ENCODE measurements at places on chromosomes 12 and 14.

DNA sequence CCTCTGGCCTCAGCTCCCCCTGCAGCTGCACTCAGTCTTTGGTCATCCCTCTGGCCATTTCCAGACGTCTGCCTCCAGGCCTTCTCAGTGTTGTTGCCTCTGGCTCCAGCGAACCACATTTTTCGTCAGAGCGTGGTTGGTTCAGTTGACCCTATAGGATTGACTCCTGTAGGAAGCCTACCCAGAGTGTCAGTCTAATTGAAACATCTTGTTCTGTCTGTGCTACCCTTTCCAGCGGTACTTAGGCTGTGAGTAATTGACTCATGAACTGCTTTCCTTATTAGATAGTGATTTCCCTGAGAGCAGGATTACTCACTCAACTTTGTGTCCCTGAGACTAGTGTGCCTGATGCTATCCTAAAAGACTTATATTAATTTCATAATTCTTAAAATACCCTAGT is 373.2 kb downstream of the ATP23 start:
- peak; percentile 69 for DNase-seq

DNA sequence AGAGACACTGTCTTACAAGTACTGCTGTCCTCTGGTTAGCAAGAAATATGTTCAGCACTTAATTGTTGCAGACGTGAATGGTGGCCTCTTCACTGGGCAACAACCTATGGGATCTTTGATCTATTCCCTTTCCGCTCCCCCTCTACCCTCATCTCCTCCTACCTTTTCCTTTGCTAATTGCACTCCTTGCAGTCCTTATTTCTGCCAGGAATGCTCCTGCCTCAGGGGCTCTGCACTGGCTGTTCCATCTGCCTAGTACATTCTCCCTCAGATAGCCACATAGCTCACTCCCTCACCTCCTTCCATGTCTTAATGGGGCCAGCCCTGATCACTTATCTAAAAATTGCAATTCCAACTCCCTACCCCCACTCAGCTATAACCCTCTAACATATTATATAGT is 4.5 kb upstream of the NFYB start:
- no peak for DNase-seq

GRCh38 chr12:108777156-108777555 is 45.8 kb upstream of the CORO1C start:
- no peak for DNase-seq

- DNase-seq = peak; percentile 98
These were observed 245.3 kb downstream of the ZFP36L1 start for GRCh38 chr14:68547305-68548193.

DNA sequence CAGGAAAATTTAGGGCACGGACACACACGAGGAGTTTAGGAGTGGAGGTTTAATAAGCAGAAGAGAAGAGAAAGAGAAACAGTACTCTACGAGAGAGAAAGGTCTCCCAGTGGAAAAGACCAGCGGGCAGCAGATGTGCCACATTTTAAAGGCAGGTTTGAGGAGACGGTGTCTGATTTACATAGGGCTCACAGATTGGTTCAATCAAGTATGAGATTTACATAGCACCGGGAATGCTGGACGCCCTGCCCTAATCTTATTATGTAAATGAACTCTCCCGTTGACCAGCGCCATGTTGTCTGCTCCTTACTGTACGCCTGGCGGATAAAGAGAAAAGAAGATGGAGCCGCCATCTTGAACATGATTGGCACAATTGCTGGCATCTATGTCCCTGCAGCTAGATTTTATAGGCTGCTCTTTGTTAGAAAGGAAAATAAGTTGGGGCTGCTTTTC is 17.9 kb downstream of the NFKBIA start:
- DNase-seq = peak; percentile 97

GRCh38 chr14:90576981-90577660 is 180.3 kb downstream of the CALM1 start:
- DNase-seq = no peak

- peak; percentile 59 for DNase-seq
These were observed 379.8 kb downstream of the DPF3 start for GRCh38 chr14:72513965-72514659.

- peak; percentile 93 for DNase-seq
These were observed 13.5 kb upstream of the IRF2BPL start for GRCh38 chr14:77041881-77042545.

- DNase-seq = peak; percentile 81
These were observed 32.7 kb upstream of the FBLN5 start for GRCh38 chr14:91980157-91980556.

- DNase-seq = peak; percentile 20
These were observed 24.1 kb downstream of the ANKRD13A start for GRCh38 chr12:110023059-110023980.

DNA sequence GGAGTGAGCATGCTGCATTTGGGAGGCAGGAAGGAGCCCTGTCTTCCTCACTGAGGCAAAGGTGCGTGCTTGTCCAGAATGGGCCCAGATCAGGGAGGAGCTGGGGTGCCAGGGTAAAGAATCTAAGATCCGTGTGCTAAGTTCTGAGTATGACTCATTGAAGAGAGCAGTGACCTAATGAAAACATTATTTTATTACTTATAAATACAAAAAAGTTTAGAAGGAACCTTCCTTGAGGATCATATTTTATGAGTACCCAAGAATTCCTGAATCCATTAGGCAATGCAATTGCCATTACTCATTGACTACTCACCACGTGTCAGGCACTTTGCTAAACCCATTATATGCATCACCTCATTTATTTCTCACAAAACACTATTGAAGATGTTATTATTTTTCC is 264.7 kb downstream of the EGLN3 start:
- DNase-seq = peak; percentile 43

DNA sequence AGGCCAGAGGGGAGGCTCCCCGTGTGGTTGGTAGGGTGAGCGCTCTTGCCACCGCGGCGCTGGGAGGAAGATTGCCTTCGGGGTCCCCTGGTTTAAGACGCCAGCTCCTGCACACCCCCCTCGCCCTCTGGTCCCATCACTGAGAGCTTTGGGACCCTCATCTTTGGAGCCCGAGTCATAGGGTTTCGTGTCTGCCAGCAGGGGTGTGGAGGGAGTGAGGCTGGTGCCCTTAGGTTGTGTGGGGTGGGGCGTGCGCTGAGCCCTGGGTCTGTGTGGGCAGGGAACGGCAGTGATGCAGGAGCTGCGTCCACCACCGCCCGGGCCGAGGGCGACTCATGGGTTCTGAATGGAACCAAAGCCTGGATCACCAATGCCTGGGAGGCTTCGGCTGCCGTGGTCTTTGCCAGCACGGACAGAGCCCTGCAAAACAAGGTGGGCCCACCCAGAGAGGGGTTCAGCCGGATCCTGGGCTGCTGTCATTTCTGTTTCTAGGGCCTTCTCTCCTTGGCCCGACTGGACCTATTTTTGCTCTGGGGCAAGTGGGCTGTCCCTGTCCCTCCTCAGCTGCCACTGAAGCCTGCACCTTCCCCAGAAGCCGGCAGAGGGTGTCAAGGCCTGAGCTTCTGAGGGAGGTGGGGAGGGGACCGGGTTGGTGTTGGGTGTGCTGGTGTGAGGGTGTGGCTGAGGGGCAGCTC is 12.1 kb downstream of the ACADS start:
- no peak for DNase-seq

- DNase-seq = peak; percentile 9
These were observed at the start of gene PTPRO for GRCh38 chr12:15322164-15323061. Gene PTPRO (plus strand): TSS chr12:15322508.

- DNase-seq = no peak
These were observed 15.4 kb downstream of the CCDC92 start for GRCh38 chr12:123957196-123957595.

GRCh38 chr12:13170892-13171490 is 25.5 kb upstream of the EMP1 start:
- DNase-seq = peak; percentile 17

- no peak for DNase-seq
These were observed 22.6 kb downstream of the ACADS start for GRCh38 chr12:120748242-120748641.

GRCh38 chr12:118463677-118464076 is 87.3 kb downstream of the SUDS3 start:
- no peak for DNase-seq

DNA sequence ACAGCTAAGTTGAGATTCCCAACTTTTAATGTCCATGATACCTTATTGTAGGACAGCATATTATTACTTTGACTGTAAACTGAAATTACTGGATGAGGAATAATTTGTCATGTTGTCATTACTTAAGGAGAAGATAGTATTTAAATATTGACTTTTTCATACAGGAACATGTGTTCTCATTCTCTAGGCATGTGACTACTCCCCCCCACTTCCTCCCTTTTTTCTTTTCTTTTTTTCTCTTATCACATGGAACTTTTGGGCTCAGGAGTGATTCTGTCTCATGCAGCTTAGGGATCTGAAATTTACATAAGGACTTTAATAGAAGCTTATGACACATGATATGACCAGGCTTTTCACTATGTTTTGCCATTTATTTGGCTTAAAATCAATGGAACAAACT is 127.7 kb upstream of the SLCO1C1 start:
- DNase-seq = no peak

GRCh38 chr14:34781242-34781641 is 66.8 kb upstream of the CFL2 start:
- DNase-seq = peak; percentile 45

All from RPMI7951 (cell line).